ENCODE measurements at places on chromosomes 13 and 19.

DNA sequence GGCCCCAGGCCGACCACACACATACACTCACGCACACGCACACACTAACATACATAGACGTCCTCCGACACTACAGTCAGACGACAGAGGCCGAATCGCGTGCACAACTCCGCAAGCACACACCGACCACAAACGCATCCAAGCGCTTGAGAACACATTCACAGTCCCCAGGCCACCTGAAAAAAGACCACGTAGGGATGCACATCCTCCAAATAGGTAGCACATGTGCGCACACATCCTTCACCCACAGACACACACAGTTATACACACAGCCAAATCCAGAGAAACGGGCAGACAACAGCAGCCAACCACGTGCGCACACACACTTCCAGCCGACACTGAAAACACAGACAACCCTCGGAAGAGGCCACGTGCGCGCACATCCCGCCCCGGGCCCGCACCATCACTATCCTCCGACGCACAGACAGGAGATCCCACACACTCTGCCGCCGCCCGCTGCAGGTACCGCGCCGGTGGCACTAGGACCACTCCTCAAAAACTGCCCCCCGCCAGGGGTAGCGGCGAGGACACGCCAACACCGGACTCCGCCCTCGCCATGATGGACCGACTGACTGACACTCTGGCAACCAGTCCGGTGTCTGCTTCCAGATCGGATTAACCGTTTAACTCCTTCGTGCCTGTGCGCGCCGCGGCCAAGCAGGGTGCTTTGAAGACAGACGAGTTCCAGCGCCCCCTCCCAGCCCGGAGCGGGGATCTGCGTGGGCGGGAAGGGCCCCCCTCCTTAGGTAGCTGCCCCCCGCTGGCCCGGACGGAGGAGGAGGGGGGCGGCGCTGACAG is 493 bp upstream of the PDE4A start:
- no peak for DNase-seq

DNA sequence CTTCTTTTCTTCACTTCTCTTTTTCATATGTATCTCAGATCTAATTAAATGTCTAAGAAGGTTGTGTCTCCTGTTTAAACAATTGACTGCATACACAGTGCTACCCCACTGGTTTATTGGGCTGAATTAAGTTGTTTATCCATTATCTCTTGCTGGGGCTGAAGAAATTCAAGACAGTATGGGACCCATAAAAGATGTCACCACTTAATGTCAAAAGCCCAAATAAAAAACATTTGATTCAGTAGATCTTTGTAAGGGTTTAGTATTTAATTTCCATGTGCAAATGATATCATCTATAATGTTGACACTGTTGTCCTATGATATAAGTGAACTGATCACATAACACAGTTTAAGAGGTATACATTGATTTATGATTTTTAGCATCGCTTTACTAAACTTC is 1431.9 kb upstream of the PCDH20 start:
- DNase-seq: no peak

DNA sequence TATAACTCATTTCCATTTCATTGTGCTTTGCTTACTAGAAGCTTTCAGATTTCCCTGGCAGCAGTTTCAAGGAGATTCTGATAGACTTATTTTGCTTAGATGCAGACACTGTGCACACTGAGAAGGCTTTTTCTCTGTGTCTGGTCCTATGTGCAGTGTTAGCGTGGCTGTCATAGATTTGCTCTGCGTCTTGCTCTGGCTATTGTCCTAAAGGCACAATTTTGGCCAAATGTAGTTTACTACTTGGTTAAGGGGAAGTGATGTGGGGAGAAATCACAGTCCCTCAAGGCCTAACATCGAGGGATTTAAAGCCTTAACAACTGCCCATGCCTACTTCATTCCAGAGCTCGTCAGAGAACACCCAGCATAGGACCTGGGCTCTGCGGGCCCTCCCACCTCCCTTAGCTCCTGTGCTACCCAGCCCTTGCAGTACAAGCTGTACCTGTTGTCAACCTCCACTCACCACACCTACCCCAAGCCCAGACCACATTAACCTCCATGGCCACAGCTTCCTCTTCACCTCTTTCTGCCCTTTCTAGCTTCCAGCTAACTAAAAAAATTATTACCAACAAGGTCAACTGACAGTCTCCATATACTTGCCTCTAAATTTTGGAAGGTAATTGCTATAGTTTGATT is 38.9 kb upstream of the KATNAL1 start:
- no peak for DNase-seq

- no peak for DNase-seq
Observed at GRCh38 chr13:111947876-111948275, 119.1 kb upstream of the SOX1 start.

- no peak for DNase-seq
Observed at GRCh38 chr13:108621462-108621861, 7.9 kb upstream of the MYO16 start.

GRCh38 chr13:45314822-45315221 is 26.2 kb downstream of the TPT1 start:
- DNase-seq: no peak

GRCh38 chr13:67186995-67187569 is 43.1 kb downstream of the PCDH9 start:
- no peak for DNase-seq

DNA sequence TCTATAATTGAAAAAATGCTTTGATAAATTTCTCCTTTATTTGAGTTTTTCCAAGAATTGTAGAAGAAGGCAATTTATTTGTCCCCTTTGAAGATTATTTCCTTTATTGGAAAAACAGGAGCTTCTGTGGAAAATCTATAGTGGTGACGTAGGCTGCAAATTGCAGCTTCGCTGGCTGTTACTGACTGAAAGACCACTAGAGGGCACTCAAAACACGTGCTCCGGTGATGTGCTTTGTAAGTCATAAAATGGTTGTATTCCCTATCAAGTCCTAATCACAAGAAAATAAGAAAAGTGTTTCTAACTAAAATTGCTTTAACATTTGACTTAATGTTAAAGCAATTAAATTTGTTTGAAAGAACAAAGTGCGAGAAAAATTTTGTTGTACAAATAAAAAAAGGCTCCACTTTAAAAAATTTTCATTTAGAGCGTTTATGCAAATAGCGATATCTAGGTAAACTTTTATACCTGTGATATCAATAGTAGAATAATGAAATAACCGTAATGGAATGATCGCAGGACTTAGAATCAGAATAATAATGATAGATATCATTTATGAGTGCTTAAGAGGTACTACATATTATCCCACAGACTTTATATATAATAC is 638.2 kb upstream of the SPRY2 start:
- DNase-seq: no peak

GRCh38 chr19:17436874-17437267 is 11.6 kb downstream of the TMEM221 start:
- DNase-seq: no peak

DNA sequence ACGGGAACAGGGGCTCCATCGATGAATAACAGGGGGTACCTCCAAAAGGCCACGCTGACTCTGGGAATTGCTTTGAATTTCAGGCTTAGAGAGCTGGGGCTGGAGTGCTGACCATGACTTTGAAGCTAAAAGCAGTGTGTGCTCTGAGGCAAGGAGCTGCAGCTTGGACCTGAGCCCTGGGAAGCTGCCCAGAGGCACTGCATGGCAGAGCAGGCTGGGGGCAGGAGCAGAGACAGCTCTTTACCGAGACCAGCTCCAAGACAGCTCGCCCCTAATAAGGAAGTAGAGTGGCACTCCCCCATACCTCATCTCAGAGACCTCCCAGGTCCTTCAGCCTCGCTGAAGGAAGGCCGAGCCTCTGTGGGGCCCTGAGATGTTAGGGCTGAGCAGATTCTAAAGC is 200.2 kb downstream of the COL4A1 start:
- no peak for DNase-seq

- DNase-seq: no peak
Observed at GRCh38 chr19:48183356-48183755, 12.9 kb downstream of the ZSWIM9 start.

DNA sequence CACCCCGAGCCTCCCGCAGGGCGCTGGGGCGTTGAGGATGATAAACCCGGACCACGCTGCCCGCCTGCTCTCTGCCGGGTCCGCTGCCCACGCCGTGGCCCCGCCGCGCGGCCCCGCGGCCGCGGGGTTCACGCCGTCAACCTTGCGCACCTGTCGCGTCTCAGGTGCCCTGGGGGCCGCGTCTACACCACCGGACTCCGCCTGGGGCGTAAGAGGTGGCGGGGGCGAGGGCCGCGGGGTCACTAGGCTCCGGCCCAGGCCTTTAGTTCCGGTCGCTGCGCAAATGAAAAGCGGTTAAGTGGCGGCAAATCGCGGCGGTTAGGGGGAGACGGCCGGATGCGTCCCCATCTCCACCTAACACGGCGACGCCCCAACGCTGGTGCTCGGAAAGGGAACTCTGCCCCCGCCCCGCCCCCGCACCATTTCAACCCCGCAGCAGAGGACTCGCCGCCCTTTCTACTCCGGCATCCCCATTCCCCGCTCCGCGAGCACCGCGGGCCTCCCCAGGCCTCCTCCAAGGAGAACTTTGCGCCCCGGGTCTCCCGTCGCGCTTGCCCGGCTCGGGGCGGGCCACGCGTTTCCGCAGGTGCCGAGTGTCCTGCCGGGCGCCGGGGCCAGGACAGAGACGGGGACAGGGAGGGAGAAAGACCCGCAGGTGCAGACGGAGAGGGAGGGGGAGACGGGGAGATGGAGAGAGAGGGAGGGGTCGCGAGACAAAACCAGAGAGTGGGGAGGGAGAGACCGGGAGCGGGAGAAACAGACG is 4.3 kb downstream of the ONECUT3 start:
- no peak for DNase-seq

- DNase-seq: peak; percentile 45
Observed at GRCh38 chr13:67230404-67231288, 510 bp upstream of the PCDH9 start.
